ENCODE measurements at places on chromosomes 13 and 19.

- no peak for DNase-seq
Observed at GRCh38 chr13:75415694-75416093, 66.3 kb downstream of the TBC1D4 start.

DNA sequence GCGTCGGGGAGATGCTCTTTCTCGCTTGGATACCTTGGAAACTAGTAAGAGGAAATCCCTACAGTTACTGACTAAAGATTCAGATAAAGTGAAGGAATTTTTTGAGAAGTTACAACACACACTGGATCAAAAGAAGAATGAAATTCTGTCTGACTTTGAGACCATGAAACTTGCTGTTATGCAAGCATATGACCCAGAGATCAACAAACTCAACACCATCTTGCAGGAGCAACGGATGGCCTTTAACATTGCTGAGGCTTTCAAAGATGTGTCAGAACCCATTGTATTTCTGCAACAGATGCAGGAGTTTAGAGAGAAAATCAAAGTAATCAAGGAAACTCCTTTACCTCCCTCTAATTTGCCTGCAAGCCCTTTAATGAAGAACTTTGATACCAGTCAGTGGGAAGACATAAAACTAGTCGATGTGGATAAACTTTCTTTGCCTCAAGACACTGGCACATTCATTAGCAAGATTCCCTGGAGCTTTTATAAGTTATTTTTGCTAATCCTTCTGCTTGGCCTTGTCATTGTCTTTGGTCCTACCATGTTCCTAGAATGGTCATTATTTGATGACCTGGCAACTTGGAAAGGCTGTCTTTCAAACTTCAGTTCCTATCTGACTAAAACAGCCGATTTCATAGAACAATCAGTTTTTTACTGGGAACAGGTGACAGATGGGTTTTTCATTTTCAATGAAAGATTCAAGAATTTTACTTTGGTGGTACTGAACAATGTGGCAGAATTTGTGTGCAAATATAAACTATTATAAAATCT lies 2.7 kb upstream of the KCNRG start:
- DNase-seq = no peak

DNA sequence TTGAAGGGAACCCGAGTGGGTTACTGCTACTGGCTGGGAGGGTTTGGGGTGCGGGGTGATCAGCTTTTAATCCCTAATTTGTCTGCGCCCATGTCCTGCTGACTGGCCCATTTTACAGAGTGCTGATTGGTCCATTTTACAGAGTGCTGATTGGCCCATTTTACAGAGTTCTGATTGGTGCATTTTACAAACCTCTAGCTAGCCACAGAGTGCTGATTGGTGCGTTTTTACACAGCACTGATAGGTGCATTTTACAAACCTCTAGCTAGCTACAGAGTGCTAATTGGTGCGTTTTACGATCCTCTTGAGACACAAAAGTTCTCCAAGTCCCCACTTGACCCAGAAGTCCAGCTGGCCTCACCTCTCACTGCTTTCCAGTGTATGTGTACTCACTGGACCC lies 43.2 kb downstream of the MTMR6 start:
- DNase-seq = no peak

- DNase-seq = no peak
Observed at GRCh38 chr19:3068071-3068470, 5.8 kb upstream of the TLE5 start.

- peak; percentile 93 for DNase-seq
Observed at GRCh38 chr13:30033681-30034457, 183.5 kb upstream of the UBL3 start.

GRCh38 chr19:58406818-58407657 lies 1.4 kb upstream of the ZNF584 start:
- no peak for DNase-seq

DNA sequence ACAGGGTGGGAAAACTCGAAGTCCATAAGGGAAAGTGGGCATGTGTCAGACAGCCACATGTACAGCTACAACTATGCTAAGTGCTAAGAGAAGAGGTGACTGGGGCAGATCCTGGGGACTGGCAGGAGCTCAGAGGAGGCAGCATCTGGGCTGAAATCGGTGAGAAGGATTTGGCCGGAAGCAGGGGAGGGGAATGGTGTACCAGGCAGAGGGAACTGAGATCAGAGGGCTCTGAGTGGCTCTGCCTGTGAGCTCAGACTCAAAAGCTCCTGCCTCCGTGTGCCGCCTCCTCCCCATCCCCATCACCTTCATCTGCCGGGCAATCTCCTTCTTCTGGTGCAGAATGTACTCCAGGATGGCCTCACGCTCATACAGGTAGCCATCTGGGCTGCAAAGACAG lies 21.8 kb downstream of the NOSIP start:
- DNase-seq = no peak

GRCh38 chr13:93736909-93737308 lies 510.3 kb downstream of the GPC6 start:
- DNase-seq = no peak

DNA sequence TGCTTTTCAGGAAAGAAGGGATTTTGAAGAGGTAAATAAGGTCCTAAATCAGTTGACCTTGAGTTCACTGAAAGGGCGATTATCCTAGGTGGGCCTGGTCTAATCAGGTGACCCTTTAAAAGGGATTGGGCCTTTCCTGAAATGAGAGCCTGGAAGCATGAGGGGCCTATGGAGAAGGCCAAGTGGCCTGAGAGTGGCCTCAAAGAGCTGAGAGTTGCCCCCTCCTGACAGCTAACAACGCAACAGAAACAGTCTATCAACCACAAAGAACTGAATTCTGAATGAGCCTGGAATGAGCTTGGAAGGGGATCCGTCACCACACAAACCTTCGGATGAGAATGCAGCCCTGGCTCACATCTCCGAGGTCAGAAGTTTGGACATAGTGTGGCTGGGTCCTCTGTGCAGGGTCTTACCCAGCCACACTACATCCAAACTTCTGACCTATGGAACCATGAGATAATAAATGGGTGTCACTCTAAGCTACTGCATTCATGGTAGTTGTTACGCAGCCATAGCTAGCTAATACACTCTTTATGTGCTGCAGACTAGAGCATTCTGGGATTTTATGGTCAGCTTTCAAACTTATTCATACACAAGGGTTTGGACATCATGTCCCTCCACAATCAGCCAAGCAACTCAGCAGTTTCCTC lies 72.0 kb downstream of the GNG7 start:
- no peak for DNase-seq

DNA sequence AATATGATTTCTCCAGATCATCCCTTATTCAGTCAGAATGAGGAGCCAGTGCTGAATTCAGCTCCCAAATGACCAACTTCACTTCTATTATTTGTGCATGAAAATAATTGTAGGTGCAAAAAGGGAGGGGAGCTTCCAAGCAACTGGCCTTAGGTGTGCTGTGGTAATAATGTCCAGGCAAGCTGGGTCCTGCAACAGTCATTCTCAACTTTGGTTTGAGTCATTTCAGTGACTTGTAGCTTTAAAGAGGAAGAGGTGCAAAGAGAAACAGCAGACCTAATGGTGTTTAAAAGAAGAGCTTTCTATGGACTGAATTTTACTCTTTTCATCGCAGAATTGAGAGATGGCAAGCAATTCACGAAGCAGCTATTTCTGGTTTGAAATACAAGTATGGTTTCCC lies 29.2 kb upstream of the FGF9 start:
- DNase-seq = no peak

GRCh38 chr13:38648912-38649311 lies 38.0 kb upstream of the FREM2 start:
- DNase-seq = no peak

DNA sequence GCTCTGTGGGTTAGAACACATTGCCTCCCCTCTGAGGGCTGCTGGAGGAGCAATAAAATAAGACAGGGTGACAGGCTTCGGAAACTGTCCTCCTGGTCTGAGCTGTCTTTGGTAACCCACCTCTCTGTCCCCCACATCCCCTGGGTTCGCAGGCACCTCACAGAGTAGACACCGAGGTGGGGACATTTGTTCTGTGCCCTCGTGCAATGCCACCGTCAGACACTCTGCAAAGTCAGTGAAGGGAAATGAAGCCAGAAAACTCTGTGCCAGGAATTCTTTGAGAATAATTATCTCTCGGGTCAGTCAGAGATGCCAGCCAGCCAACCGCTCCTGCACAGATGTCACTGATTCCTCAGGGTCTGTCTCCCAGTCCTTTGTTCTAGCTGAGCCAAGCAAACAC lies 493.6 kb downstream of the FOXO1 start:
- DNase-seq = no peak

- DNase-seq = no peak
Observed at GRCh38 chr13:38947054-38947453, 43.6 kb downstream of the STOML3 start.

DNA sequence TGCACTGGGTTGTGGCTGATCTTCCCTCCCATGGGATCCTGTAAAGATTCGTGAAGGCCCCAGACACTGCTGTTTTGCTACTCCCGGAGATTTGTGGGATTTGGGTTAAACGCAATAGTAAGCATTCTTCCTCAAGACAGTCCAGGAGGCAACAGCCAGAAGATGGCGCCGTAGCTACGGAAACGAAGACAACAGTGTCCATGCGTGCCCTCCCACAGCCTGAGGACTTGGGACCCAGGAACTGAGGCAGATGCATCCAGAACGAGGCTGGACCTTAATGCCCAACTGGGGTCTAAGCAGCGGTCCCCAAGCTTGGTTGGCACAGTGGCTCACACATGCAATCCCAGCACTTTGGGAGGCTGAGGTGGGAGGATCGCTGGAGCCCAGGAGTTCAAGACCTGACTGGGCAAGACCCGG lies 57.6 kb upstream of the ZNF507 start:
- DNase-seq = peak; percentile 44

DNA sequence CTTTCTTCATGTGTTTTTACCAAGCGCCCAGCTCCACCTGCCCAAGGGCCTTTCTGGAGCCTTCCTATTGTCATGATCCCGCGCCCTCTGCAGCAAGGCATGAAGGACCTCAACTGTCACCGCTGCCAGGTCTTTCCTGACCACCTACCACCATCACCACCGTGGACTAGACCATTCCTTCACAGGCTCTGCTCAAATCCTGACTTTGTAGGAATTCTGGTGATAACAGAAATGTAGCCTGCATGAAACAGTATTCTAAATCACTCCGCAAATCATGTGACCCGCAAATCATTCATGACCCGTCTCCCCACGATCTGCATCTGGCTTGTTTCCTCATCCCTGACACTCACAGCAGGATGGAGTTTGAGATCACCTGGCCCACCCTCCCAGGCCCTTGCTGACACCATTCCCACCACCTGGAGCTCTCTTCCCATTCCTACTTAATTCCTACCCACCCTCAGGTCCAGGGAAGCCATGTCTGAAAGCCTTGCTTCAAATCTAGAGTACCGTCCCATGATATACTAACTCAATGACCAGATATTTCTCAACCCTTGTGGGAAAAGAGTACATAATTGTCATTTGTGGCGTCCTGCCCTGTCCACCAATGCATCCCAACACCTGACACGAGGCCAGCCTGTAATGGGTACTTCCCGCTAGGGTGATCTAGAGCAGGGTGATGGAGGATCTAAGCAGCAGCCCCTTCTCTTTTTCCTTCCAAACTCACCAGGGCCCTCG lies 1.3 kb downstream of the UBE2S start:
- no peak for DNase-seq

DNA sequence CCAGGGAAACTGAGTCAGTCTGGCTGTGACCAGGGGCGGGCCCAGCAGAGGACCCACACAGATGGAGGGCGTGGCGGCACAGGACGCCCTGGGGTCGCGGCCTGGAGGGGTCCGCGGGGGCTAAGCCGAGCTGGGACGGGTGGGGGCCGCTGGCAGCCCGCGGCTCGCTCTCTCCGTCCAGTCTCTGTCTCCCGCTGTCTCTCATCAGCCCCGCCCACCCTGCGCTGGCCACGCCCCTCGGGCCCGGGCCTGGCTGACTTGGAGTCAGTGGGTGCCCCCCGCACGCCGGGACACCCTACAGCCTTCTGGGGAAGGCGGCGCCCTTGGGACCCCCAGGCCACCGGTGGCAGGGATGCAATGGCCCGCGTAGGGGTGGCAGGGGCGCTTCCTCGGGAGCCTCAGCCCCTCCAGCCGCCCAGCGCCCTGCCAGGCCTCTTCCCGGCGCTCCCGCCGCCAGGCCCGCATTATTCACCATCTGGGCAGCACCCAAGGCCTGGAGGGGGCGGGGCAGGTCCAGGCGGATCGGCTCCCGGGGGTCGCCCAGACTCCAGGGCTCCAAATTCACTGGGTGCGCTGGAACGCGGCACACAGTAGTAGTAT lies at the start of gene TBXA2R:
Gene TBXA2R (minus strand): TSS at position 186 of the 600 bp plus-strand sequence. CDS start 6,241 bp downstream, outside the sequence.
- peak; percentile 72 for DNase-seq

- no peak for DNase-seq
Observed at GRCh38 chr19:16661480-16662034, 618 bp downstream of the TMEM38A start.

- DNase-seq = no peak
Observed at GRCh38 chr19:23925285-23925684, 10.6 kb downstream of the ZNF726 start.

- no peak for DNase-seq
Observed at GRCh38 chr19:14439014-14439413, 5.9 kb downstream of the PKN1 start.

- DNase-seq = no peak
Observed at GRCh38 chr13:95233026-95233635, 68.1 kb downstream of the ABCC4 start.

DNA sequence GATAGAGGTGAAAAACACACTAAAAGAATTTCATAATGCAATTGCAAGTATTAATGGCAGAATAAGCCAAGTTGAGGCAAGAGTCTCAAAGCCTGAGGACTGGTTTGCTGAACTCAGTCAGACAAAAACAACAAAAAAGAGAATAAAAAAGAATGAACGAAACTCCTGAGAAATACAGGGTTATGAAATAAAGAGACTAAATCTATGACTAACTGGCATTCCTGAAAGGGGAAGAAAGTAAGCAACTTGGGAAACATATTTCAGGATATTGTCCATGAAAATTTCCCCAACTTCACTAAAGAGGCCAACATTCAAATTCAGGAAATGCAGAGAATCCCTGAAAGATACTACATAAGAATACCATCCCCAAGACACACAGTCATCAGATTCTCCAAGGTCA lies 47.8 kb downstream of the UBL3 start:
- DNase-seq = no peak

- no peak for DNase-seq
Observed at GRCh38 chr13:72062566-72062965, 195.6 kb upstream of the DACH1 start.

- DNase-seq = no peak
Observed at GRCh38 chr19:7926021-7926726, at the start of gene CTXN1. Gene CTXN1, minus strand, starts transcription at chr19:7926135. Its CDS starts 597 bp downstream, at chr19:7925538.

DNA sequence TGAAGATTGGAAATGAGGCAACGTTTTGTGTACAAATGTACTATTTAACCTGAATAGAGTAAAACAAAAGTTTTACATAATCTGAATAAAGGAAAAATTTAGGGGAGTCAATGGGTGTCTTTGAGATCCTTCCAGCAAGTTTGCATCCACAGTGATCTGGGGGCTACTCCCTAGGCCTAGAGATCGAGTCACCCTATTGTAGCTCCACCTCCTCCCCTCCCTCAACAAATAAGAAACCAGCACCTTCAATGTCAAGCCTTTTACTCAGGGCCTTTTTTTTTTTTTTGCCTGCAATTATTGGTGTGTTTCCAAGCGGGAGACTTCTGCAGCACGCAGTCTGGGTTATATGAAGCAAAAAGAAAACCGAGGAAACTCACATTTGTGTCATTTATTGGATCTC lies 16.3 kb upstream of the RAP2A start:
- no peak for DNase-seq
